ENCODE measurements at places on chromosomes 6 and 20. TPM values are rescaled to one million over a fixed set of nuclear protein-coding genes. Genes with fewer than 3 reads are reported as not detected.

The ERVFRD-1 gene
- not detected for total RNA-seq

The FAM229B gene
- total RNA-seq, result 24.1 TPM

The FBXO9 gene
- total RNA-seq, result 51.0 TPM

The WFDC5 gene
- total RNA-seq, result not detected

The TP53TG5 gene
- 1.9 TPM for total RNA-seq

The CNPY3 gene
- total RNA-seq, result 27.2 TPM

The ADTRP gene
- total RNA-seq, result 3.1 TPM

The FAM209B gene
- not detected for total RNA-seq

The MLN gene
- total RNA-seq, result not detected

The GJA10 gene
- total RNA-seq, result not detected

The SMPD2 gene
- total RNA-seq, result 7.5 TPM

The SMLR1 gene
- total RNA-seq, result not detected

The CDSN gene
- total RNA-seq, result not detected

The NNAT gene
- total RNA-seq, result 333 TPM

The TBCC gene
- total RNA-seq, result 45.1 TPM

The SLCO4A1 gene
- total RNA-seq, result 2.5 TPM

The PFDN4 gene
- 166 TPM for total RNA-seq

The BPIFA1 gene
- total RNA-seq, result not detected

The SSTR4 gene
- total RNA-seq, result not detected

The PET117 gene
- 16.9 TPM for total RNA-seq
